ENCODE measurements at places on chromosomes 5 and 9.

DNA sequence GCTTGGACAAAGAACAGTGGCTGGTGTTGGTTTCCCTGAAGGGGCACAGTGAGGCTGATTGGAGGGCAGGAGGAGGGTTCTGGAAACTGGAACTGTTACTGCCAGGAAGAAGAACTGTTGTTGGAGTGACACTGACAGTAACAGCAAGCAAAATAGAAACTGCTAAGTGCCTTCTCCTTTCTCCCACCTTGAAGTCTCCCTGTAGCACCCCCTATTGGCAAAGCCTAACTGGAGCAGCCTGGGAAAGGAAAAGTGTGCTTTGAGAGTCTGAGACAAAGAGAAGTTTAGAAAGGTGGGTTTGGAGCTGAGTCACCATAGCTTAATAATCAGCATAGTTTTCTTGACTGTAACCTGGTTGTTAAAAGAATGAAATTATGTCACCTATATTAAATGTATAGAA is 2.5 kb upstream of the TMEM174 start:
- DNase-seq = no peak

DNA sequence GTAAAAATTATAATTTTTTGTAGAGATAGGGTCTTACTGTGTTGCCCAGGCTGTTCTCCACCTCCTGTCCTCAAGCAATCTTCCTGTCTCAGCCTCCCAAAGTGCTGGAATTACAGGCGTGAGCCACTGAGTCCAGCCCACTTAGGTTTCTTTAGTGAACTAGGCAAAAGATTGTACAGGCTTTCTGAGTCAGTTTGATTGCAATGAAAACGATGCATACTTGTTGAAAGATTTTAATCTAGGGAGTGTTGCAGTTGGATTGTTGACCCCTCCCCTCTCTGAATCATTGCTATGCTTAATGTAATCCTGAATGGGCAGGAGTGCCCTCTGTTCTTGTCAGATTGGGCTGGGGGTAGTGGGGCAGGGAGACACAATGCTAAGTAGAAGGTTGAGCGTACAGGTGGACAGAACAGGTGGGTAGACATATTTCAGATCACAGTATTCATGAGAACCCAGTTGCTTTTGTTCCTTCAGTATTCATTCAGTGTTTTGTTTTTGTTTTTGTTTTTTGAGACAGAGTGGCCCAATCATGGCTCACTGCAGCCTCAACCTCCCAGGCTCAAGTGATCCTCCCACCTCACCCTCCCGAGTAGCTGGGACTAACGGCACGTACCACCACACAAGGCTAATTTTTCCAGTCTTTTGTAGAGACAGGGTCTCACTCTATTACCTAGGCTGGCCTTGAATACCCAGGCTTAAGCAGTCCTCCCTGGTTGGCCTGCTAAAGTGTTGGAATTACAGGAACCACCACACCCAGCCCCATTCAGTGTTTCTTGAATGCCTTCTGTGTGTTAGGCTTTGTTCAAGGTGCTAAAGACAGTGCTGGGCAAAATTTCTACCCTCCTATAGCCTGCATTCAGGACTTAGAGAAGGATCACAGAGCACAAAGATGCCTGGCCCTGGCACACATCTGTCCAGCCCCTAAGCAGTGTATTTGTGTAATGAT is 70.1 kb downstream of the KIAA1958 start:
- DNase-seq = no peak

- no peak for DNase-seq
These were observed 2.9 kb downstream of the TTC23L start for GRCh38 chr5:34841816-34842215.

DNA sequence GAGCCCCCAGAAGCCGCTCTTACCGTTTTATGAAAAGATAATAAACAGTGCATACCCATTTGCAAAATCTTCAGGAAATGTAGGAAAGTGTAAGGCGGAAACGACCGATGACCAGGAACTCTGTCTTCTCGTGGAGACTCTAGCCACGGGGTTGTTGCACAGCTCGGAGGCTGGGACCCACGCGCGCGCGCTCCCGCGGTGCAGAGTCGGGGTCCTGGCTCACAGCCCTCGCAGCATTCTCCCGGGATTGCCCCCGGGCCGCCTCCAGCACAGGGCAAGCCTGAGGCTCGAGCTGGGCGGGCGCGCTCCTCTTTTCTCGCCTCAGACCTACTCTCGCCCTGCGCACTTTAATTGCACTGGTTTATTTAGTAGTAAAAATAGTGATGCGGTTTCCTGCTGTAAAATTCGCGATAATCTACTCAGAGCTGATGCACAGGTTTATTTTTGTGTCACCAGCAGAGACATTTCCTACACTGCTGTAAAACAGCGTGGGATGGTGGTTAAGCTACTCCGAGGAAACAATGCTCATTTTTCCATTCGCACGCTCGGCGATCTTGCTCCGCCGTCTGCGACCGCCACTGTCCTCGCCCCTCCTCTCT is 15.5 kb downstream of the TRIM7 start:
- DNase-seq = no peak

GRCh38 chr5:1492757-1493156 is 31.0 kb downstream of the LPCAT1 start:
- no peak for DNase-seq

GRCh38 chr5:133464013-133464412 is 148.3 kb downstream of the FSTL4 start:
- DNase-seq = no peak

GRCh38 chr5:102295534-102296177 is 428 bp downstream of the SLCO4C1 start:
- no peak for DNase-seq

- DNase-seq = no peak
These were observed 367.5 kb upstream of the ACTBL2 start for GRCh38 chr5:57850109-57850508.

DNA sequence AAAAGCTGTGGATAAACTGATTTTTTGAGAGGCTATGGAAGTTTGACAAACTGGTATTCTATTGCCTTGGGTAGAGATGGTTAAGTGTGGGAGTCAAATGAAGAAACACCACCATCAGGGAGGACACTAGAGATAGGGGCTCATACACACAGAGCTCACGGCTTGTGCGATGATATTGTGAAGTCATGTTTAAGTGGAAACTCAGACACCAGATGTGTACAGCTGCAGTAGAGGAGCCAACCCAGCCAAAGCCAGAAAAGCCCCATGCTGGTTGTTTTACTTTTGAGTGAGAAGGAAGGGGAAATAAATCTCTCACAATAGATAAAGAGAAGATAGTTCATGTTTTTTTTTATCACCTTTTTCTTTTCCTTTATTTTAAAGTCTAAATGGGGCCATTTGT is 377.7 kb downstream of the DMRT2 start:
- no peak for DNase-seq

DNA sequence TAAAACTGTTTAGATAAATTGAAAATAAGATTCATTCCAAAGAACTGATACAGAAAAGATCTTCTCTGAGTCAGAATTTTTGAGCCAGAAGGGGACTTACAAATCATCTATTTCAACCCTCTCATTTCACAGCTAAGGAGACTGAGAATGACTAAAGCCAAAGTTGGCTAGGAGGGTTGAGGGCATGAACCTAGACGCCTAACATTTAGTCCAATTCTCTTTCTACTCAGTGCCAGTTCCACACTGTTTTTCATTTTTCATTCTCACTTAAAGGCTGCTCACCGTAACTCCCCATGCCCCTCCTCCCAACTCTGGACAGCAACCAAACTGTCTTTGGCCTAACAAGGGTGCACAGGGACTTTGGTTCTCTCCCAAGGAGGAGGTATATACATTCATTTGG is 364.0 kb downstream of the NDUFS4 start:
- DNase-seq = no peak

GRCh38 chr9:20508242-20508641 is 114.1 kb downstream of the MLLT3 start:
- no peak for DNase-seq

DNA sequence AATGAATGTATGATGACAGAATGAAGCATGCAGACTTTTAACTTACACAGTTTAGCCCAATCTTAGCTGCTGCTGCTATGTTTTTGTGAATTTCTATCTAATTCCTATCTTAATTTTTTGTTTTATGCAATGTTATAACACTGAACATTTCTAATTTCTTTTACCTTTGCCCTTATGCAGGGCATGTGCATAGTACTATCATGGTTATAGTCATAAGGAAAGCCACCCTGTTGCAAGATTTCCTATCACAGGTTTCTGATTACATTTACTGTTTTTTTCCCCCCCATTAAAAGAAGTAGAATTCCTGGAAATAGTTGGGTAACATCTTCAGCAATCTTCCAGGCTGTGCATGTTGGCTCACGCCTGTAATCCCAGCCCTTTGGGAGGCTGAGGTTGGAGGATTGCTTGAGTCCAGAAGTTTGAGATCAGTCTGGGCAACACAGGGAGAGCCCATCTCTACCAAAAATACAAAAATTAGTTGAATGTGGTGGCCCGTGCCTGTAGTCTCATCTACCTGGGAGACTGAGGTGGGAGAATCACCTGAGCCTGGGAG is 164.4 kb downstream of the KDM4C start:
- no peak for DNase-seq

GRCh38 chr5:56075361-56075760 is 80.6 kb upstream of the IL6ST start:
- no peak for DNase-seq

GRCh38 chr9:17622141-17622540 is 43.3 kb downstream of the SH3GL2 start:
- no peak for DNase-seq

GRCh38 chr9:30235068-30235467 is 2149.4 kb upstream of the ACO1 start:
- no peak for DNase-seq

DNA sequence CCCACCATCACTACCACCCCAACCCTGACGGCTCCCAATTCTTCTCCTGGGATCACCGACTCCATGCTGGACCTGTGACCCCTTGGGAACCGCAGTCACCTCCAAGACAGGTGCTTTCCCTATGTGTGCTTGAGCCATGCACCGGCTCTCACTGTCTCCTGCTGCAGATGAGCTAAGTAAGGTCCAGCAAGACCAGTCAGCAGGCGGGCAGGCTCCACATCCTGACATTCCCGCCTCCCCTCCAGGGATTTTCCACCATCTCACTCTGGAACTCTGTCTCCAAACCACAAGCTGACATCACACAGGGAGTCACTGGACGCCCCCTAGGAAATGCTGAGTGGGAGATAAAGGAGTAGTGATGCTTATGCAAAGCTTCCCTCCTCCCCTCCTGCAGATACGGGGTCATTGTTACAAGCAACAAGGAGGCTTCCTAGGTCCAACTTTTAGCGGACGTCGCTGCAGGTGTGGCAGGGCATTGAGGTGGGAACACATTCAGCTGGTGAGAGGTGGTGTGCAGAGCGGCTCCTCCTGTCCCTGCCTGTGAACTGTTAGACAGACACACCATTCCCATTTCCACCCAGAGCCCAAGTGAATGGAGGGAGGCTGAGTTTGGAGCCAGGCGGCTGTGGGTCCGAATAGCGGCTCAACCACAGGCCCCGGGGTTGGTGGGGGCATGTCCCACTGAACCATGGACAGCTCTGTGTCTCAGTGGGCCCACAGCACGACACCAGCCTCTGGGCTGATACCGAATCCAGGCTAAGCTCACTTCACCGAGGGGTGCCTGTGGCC is 129.2 kb upstream of the PHYKPL start:
- DNase-seq = no peak

DNA sequence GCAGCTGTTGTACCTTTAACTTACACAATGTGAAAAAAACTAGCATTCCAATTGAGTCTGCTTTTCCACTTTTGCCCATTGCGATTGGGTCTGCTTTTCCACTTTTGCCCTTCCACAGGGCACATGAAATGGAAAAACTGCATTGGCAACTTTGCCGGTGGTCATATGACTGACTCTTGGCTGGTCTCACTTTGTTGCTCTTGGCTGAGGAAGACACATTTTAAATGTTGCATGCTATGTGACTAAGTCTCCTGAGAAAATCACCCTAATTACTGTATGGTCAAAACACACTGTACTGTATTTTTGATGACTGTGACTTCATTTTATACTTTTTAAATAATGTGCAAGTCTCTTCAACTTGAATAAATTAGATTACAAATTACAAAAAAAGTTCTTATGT is 1.6 kb upstream of the OXCT1 start:
- DNase-seq = no peak

DNA sequence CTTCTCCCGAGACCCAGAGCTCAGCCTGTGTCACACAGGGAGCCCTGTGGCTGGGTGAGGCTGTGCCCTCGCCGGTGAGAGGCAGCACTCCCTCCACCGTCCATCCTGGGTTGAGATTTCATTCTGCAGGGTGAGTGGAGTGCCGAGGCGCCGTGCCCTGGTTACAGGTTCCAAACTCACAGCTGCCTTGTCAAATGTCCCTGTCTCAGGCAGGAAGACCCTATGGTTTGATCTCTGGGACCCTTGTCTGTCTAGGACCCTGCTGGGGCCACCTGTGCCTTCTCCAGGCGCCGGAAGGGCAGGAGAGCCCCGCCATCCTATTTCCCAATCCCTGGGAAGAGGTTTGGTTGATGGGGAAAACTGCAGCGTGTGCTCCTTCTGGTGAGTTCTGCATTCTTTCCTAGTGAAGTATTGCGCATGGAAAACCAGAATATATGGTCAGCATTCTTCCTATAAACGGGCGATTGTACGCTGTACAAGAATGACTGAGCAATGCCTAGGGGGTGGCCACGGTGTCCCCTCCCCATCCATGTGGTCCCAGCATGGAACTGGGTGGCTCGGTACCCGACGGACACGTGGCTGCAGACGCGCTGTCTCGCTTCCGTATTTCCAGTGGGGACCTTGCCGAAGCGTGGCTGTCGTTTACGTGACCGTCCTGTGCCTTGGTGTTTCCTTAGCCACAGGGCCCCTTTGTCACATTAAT is 95.9 kb upstream of the COL5A1 start:
- no peak for DNase-seq

GRCh38 chr5:172713113-172713808 is 57.7 kb downstream of the DUSP1 start:
- DNase-seq = peak; percentile 42

DNA sequence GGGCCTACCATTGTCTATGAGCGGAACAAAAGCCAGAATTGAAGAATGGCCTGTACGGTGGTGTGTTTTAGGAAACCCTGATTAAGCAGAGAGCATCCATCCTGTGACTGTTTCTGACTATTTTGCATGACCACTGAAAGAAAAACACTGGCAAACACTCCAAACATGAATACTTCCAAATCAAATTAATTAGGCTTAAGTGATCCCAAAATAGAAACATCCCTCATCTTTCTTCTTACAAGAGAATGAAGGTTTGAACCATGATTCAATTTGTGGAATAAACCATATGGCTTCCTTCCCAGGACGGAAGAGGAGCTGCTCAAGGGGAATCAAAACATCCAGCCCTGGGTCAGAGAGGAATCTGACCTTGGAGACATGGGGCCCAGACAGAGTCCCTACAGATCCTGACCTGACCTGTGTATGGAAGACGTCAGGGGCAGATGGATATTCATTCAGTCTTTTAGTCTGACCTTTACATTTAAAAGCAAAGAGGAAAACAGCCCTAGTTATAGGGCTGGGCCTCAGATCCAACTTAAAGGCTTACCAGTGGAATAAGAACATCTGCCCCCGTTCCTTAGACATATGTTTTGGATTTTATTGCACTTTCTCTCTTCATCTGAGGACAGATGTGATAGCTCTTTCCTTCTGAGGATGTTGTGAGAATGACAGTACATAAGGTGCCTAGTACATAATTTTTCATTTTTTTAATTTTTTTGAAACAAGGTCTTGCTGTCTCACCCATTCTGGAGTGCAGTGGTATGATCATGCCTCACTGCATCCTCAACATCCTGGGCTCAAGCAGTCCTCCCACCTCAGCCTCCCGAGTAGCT is 17.6 kb upstream of the RECK start:
- no peak for DNase-seq
